ENCODE measurements at places on chromosomes 3 and 15.

DNA sequence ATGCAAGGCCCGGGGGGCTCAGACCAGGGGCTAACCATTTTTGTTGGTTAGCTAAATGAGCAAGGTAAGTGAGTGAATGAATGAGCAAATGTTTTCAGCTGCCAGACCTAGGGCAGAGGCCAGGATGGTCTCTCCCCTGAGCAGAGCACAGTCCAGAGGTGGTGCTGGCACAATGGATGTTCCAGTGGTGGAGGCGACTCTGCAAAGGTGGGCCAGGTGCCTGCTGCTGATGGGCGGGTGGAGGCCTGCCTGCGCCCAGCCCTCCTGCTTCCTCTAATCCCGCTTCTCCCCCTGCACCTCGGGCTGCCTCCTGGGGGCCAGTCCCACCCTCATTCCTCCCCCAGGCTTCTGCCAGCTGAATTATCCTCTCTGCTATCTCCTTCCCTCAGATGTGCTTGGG lies 112.8 kb downstream of the WNT7A start:
- DNase-seq, result no peak

GRCh38 chr3:13536432-13536831 lies 12.5 kb upstream of the FBLN2 start:
- no peak for DNase-seq

GRCh38 chr3:100210772-100211135 lies 50.0 kb upstream of the TBC1D23 start:
- DNase-seq, result peak; percentile 66

- DNase-seq, result no peak
Measured at GRCh38 chr3:56761887-56762651, 39.7 kb downstream of the ARHGEF3 start.

DNA sequence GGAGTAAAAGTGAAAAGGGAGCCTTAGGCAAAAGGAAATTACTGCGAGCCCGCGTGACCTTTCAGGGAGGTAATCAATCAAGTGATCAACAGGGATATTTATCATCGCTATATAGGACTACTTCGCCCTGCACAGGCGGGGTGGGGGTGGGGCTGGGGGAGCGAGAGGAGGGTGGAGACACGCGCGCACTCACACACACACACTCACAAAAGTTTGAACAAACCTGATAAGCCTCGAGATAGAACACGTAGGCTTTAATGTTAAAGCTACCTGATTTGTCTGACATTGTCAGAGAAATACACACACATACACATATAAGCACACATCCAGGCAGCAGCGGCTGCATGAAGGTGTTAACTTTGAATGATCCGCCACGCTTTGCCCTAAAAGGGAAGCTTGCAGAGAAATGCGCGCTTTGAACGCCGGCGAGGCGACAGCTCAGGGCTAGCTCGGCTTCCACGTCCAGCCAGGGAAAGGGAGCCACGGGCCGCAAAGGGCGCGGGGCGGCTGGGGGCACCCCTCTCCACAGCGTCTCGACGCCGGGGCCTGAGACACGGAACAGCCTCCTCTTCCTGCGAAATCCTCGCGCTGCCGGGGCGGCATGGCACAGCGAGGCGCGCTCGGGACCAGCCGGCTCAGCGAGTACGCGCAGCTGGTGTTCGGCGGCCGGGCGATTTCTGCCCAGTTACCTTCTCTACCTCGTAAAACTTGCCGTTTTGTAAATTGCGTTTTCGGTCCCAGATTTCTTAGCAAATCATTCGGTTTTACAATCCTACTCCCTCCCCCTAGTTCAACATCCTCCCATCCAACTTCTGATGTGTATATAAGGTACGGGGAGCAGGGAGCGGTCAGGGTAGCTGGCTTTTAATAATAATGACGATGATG lies 4.8 kb upstream of the MECOM start:
- peak; percentile 22 for DNase-seq

DNA sequence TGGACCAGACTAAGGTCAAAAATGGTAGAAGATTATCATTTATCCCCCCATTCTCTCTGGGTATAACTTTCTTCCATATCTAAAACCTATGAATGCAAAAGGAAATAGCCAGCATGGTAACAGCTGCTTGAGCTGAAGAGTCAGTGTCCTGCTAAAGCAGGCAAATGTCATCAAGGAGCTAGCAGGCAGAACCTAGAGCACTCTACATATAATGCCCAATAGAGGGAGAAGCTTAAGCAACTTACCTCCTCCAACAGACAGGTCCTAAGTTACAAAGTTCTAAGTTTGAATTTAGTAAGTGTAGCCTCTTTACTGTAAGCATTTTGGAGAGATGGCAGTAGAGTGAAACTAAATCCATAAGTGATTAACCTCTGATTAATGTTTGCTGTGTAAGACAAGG lies 7.7 kb downstream of the RAF1 start:
- DNase-seq, result no peak

DNA sequence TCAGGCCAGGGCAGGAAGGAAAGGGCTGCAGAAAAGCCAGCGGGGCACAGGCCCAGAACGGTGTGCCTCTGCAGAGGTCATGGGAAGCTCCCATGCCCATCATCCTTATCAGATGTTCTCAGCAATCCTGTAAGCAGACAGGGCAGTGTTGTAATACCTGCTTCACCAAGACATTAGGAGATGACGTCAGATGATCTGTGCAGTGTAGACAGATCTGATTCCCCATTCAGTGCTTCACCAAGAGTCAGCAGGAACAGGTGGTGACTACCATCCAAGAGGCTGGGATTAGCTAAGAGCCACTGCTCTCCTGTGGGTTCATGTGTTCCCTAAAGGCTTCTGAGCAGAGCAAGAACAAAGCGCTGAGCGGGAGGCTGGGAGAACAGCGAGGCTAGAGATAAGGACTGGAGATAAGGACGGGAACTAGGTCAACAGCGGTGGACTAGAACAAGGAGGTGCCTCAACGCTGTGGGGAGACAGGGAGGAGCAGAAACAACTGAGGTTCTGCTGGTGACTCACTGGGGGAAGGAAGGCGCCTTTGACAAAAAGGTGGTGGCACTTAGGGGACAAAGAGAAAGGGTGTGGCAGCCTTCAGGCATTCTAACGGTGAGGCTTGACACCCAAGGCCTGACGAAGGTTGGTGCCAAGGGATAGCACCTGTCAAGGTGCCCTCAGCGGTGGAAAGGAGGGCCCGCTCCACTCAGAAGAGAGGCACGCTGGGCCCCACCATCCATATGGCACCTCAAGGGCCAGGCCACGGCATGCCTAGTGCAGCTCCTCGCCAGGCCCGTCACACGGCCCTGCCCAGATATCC lies 28.4 kb downstream of the CCDC12 start:
- no peak for DNase-seq

- peak; percentile 73 for DNase-seq
Measured at GRCh38 chr3:180680097-180680430, 775 bp upstream of the CCDC39 start.

DNA sequence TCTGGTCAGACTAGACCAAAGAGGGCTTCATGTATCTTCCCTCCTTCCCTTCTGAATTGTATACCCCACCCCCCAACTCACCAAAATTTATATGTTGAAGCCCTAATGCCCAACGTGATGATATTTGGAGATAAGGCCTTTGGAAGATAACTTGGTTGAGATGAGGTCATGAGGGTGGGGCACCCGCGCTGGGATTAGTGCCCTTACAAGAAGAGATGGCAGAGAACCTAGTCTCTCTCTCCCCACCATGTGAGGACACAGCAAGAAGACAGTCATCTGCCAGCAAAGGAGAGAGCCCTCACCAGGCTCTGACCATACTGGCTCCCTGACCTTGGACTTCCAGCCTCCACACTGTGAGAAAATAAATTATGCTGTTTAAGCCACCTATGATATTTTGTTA lies 13.5 kb downstream of the PLCD1 start:
- DNase-seq, result no peak

DNA sequence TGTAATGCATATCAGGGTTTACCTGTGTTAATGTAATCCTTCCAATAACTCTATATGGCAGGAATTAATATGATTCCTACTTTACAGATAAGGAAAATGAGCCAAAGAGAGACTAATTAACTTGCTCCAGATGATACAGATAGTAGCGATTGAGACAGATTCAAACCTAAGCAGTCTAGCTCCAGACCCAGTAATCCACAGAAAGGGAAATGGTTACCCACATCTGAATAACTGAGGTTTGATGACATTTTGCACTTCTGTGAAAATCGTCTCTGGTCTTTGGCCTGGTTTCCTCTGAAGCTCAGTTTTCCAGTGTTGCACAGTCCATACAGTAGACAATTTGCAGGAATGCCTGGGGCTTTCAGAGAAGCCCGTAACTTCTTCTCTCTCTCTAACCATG lies 177.1 kb upstream of the UMPS start:
- DNase-seq, result no peak

GRCh38 chr3:125214738-125215137 lies 2.2 kb upstream of the SLC12A8 start:
- no peak for DNase-seq

DNA sequence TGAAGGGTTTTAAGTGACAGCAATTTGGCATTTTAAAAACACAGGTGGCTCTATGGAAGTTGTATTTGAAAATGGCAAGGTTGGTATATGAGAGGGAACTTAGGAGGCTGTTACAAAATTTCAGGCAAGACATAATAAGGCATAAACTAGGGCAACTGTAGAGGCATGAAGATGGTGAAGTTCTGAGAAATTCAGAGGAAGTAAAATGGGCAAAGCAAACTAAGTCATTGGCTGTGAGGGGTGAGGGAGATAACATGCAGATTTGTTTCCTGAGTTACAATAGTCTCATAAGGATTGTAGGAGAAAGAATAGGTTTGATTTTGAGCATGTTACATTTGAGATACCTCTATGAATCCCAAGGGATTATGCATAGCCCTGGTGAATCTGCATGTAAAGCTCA lies 302.9 kb upstream of the ARHGEF26 start:
- DNase-seq, result no peak

DNA sequence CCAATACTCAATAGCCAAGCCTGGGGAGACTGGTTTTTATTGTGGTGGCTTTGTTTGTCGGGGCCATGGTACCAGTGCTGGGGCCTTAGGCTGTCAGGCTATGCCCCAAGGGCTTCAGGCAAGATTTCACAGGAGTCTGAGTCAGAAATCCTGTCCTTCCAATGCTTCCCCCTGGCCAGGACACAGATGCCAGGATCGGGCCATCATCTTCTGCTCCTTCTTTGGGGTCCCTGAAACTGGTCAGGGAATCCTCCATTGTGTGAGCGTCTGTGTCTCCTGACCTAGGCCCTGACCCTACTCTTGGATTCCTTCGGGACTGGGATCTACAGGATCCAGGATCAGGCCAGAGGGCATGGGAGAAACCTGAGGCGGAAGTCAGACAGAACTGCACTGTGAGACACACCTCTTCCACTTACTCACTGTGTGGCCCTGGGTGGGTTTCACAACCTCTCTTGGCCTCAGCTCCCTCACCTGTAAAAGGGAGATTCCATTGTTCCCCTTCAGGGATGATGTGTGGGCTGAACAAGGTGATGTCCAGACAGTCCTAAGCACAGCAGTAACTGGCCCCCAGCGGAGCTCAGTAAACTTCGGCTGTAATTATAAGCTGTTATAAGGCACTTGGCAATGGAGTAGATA lies 292.7 kb downstream of the UACA start:
- DNase-seq, result no peak

GRCh38 chr15:80562846-80563245 lies 132.3 kb upstream of the ABHD17C start:
- DNase-seq, result no peak

- DNase-seq, result no peak
Measured at GRCh38 chr3:114550165-114550564, 256.3 kb downstream of the TIGIT start.

GRCh38 chr15:25883463-25884259 lies 20.5 kb upstream of the ATP10A start:
- no peak for DNase-seq

GRCh38 chr3:174162550-174162949 lies 696.6 kb upstream of the NAALADL2 start:
- no peak for DNase-seq

GRCh38 chr15:62573876-62574275 lies 408.8 kb upstream of the C2CD4B start:
- no peak for DNase-seq

- DNase-seq, result no peak
Measured at GRCh38 chr15:67852418-67852817, 12.6 kb upstream of the RNU6-1 start.

- no peak for DNase-seq
Measured at GRCh38 chr15:67197364-67197695, 57.1 kb downstream of the AAGAB start.

DNA sequence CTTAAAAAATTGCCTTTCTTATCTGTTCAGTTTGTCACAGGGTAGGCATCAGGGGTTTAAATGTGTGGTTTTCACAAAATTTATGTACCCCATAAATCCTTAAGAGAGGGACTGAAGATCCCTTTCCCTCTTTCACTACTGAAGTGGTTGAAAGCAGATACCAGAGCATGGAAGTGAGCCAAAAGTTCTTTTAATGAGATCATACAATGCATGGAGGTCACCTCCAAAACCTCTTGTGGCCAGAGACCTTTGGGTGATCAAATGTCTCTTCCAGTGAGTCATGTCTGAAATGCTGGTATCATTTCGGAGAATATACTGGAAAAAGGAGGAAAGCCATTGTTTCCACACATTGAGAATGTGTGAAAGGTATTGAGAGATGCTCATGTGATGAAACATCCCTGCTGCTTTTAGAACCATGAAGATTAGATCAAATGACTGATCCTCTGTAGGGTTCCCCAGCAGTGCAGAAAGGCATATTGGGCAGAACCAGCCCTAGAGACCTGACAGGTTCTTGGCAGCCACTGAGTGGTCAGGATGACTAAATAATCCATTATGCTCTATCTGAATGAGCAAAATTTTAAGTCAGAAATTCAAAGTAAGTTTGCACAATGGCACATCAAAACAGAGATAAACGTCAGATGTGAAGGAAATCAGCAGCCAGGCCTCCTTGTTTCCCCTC lies 165.8 kb upstream of the SLC2A2 start:
- DNase-seq, result no peak

GRCh38 chr3:161770484-161771386 lies 274.1 kb downstream of the OTOL1 start:
- no peak for DNase-seq

- DNase-seq, result no peak
Measured at GRCh38 chr3:54983266-54984099, 55.6 kb upstream of the LRTM1 start.

DNA sequence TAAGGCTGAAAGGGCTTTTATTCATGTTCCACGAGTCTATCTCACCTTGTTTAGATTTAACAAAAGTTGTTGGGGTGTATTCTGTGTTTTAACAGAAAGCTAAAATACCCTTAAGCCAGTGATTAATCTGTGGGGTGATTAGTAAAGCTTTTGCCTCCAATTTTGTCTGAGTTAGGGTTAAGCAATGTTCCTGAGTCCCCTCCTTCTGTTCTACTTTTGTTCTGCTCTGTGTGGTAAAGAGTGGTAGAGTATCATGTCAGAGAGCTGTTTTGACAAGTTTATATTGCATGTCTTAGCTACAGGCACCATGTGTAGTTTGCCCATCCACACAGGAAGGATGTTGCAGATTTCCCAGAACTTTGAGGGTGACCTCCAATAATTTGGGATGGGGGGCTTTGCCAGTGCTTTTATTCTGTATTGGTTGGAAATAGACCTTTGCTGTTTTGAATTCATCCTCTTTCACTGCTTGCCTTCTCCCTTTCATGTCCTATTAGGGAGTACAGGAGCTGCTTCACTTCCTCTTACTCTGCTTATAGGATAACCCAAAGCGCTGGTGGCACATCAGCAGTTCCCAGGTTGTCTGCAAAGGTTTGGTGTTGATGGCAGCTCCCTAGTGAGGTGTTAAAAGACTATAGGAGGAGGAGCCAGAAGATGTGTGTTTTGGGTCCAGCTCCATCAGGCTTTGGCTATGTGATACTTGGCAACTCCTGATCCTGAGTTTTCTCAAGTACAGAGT lies 7.4 kb downstream of the PDE8A start:
- DNase-seq, result no peak
